ENCODE measurements at places on chromosomes 1 and 21.

DNA sequence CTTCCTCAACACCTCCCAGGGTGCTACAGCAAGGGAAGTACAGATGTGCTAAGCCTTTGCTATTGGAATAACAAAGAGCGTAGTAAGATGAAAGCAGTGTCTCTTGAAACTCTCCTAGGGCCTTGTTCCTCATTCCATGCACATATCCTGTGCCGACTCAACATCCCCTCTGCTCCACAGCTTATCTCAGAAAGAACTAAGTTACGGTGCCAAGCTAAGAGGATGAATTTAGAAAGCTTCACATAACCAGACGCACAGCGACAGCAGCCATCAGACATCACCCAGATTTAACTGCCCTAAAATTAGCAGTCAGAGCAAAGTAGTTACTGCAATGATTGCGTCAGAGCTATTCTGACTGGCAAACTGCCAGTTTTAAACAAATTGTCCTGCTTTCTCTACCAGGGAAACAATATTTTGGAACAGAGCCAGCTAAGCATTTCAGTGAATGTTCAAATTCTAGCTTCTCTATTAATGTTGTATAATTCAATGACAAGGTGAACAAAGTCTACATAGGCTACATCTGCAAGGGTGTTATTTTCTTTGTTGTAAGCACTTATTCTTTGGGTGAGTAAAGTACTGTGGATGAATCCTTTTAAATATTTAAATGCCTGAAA lies 9.5 kb downstream of the SIPA1L2 start:
- no peak for DNase-seq

GRCh38 chr1:27659497-27660299 lies 12.3 kb downstream of the IFI6 start:
- no peak for DNase-seq

DNA sequence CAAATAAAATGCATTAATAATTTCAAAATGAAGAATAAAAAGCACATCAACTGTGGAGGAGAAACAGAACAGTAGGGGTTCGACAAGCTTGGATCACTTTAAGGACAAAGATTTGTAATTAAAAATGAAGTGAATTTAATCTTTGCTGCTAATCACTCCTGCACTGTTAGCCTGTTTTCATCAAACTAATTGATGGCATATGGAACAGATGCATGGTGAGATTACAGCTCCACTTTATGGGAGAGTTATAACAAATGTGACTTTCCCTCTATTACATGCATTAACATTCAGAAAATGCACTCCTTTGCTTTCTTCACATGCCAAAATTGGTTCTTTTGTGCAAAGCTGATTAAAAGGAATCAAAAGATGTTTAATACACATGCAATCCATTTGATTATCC lies 207.2 kb upstream of the C21orf91 start:
- no peak for DNase-seq

DNA sequence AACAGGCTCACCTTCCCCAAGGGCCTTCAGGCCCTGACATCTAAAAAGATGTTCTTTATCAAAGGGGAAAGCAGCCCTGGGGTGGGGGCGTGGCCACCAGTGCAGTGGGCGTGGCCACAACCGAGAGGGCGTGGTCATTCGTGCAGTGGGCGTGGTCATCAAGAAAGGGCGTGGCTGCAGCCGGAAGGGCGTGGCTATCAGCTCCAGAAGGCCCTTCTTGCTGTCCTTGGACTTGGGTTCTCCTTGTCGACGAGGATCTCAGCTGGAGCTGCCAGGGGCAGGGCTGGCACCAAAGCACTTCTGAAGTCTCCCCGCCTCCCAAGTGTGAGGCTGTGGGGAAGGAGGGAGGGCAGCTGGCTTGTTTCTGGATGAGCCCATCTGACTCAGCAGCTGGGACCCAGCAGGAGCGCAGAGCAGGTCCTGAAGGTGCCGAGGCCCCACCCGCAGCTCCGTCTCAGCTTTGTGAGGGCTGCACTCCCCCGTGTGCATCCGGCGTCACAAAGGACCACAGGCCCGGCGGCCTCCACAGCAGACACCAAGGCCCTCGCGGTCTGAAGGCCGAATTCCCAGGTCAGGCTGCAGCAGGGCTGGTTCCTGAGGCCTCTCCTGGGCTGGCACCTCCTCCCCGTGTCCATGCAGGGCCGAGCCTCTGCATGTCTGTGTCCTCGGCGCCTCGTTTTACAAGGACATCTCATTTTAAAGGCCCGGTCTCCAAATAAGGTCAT lies 12.8 kb downstream of the PDE9A start:
- no peak for DNase-seq

- no peak for DNase-seq
Measured at GRCh38 chr1:205012391-205013140, 30.4 kb upstream of the CNTN2 start.

DNA sequence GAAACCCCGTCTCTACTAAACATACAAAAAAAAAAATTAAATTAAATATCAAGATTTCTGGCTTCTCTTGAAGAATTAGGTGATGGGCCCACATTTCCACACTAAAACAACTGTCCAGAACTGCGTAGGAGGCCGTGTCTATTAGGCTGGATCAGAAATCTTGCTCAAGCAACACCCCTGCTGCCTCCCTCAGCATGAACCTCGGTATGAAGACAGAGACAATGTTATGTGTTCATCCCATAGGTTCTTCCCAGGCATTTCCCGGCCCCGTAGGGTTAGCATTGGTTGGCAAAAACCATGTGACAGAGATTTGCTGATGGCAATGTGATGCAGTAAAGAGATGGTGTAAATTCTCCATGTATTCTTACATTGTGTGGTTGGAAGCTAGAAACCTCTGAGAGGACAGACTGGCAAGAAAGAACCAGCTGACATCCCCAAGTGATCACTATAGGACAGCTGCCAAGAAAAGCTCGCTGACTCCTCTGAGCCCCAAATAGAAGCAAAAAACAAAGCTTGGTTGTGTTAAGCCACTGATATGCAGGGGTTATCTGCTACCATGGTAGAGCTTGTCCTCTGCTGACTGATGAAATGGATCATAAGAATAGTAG lies 34.5 kb downstream of the EBNA1BP2 start:
- DNase-seq: no peak

DNA sequence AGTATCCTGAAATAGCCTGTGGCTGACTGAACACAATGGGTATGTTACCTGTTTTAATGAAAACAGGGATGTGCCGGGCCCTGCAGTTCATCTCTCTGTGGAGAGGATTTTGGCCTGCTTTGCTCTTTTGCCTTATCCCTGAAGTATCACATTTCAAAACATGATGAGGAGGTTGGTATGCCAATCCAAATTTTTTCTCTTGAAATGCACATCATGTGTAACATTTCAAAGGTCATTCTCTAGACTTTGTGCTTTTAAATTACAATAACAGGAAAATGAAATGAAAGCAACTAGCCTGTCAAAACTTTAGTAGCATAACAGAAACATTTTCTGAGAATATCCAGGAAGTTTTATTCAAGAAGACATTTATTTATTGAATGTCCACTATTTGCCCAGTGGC lies 118.9 kb downstream of the SLC44A5 start:
- DNase-seq: no peak

DNA sequence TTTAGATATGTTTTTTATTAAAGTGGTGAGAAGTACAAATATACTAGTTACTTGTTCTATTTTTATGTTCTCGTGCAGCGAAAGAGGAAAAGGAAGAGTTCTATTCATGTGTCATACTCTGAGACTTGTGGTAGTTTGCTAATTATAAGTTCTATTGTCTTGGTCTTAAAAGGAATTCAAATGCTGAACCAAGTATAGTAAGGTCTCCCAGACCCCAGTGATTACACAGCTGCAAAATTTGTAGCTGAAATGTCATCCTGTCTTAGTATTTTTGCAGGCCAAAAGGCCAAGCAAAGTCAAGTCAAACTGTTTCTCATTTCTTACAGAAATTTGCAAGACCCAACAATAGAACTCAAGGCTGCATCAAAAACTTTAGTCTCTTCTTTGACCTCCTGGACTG lies 268.7 kb downstream of the CHRM3 start:
- DNase-seq: no peak
